Substantia nigra (tissue), 51 donors: ENCODE measurements at places on chromosomes 13 and 19.

GRCh38 chr13:71864986-71865873 is 1.8 kb downstream of the DACH1 start:
- no peak for DNase-seq

DNA sequence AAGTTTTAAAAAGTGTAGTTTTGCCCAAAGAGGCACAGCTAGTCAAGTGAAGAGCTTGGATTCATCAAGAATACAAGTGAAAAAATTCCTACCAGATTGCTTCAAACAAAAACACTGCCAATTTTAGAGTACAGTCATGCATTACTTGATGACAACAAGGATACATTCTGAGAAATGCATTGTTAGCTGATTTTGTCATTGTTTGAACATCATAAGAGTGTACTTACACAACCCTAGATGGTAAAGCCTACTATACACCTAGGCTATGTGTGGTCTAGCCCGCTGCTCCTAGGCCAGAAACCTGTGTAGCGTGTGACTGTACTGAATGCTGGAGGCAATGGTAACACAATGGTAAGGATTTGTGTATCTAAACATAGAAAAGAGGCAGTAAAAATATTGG is 41.1 kb downstream of the TMTC4 start:
- no peak for DNase-seq

DNA sequence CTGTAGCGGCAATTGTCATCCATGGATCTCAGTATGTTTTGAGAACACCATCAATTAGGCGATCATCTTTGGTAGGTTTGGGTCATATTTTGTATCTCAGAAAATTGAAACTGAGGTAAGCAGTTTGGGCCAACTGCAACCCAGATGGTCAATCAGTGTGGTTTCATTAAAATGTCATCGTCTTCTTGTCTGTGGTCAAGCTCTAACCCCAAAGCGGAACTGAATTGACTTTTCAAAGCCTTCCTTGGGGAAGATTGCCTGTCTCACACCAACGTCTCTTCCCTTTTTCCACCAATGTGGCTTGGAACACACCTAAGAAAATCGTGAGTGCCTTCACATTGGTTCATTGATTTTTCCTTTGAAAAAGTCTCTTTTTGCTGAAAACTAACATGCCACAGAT is 56.3 kb upstream of the UBAC2 start:
- no peak for DNase-seq

DNA sequence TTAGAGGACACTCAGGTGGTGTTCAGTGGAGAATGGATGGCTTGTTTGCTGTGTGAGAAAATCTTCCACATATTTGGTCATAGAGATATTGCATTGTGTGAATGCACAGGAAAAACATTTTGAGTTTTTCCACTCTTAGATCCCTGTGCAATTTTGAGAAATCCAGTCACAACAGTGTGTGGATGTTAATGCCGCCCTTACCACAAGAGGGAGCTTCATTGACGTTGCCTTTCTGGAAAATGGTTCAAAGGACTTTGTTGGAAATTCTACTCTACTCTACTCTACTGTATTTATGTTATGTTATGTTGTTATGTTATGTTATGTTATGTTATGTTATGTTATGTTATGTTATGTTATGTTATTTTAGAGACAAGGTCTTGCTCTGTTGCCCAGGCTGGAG is 13.4 kb downstream of the ZNF20 start:
- DNase-seq: no peak

GRCh38 chr13:48429036-48429435 is 16.1 kb upstream of the LPAR6 start:
- no peak for DNase-seq

DNA sequence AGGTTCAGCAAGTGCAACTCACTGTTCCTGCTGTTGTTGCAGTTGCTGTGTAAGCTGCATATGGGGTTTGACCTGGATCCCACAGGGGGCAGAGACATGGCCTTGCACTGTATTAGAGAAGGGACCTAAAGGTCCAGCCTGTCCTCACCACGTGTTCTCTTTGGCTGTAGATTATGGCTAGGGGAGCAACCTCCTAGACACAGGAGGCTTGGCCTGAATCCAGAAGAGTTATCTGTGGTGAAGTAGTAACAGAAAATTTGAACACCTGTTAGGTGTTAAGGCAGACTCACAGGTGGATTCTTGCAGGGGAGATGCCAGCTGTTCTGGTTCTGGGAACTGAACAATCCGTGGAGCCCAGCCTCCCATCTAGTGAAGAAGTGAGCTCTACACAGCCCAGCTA is 3.4 kb upstream of the CYP4F11 start:
- no peak for DNase-seq

DNA sequence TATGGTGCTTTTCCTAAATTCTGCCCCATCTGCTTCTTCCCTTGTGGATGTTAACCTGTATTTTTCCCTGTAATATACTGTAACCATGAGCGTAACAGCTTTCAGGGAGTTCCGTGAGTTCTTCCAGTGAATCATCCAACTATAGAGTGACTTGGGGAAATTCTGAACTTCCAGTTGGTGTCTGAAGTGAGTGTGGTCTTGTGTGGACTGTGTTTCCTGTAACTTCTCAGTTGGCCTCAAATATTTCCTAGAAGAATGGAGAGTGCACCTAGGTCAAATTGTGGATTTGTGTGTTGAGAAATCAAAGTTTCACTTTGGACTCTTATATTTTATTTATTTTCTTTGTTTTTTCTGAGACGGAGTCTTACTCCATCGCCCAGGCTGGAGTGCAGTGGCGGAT is 11.0 kb upstream of the ZNF766 start:
- DNase-seq: no peak
